ENCODE measurements at places on chromosomes 3 and 15.

DNA sequence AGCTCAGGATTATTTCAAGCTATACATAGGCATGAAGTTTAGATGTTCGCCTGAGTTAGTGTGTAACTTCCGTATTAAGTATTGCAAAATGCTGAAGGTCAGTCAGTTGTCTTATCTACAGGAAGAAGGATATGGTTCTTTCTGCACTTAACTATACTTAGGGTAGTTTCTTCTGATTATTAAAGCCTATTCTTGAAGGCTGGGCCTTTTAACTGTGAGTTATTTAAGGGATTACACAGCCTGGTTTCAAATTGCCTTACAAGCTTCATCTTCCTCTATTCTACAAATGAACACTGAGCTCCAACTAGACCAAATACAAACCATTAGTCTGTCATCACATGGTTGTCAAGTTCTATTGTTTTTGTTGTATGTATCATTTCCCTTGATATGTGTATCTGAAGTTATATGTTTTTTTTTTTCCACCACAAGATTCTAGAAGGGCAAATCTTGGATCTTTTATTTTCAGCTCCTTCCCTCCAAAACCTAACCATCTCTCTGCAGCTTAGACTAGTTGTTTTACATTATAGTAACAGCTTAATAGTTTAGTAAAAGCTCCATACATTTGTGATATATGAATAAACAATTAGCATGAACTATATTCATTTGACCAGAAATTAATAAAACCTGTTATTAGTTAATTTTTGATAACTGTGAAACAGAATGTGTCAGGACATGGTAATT, 272.9 kb upstream of the KCNMB2 start:
- DNase-seq, result peak; percentile 30

GRCh38 chr3:51622413-51622812, 48.6 kb upstream of the TEX264 start:
- DNase-seq, result no peak

DNA sequence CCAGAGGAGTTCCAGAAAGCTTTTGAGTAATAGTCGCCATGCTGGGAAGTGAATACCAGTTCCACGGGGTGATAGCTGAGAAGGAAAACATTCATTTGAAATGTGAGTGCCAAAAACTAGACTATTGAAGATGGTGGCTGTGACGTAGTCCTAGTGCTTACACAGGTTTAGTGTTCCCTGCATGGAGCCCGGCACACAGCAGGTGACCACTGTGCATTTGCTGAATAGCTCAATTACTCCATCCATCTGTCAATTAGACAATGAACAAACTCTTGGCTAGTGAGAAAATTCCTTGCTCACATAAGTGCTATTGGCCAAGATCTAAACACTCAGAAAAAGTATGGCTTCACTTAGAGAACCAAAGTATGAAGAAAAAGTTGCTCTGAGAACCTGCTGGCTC, 448.1 kb upstream of the WNT5A start:
- DNase-seq, result no peak

DNA sequence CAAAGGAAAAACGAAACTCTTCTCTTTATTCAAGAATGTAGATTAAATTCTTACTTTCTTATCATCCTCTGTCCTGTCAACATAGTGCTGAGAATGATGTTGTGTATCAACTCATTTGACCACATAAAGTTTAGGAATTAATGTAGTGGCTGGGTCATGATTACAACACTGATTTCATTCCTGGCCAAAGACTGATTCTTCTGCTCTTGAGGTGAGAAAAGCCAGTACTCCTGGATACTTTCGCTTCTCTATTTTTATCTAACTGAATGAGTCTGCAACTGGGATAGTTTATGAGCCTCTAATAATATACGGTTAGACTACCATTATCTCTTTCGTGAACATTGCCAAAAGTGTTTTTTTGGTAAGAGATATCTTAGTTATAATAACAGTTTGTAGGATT, 173.0 kb downstream of the LPP start:
- DNase-seq, result no peak

- DNase-seq, result no peak
Observed at GRCh38 chr15:73105064-73105463, 52.8 kb downstream of the NEO1 start.

DNA sequence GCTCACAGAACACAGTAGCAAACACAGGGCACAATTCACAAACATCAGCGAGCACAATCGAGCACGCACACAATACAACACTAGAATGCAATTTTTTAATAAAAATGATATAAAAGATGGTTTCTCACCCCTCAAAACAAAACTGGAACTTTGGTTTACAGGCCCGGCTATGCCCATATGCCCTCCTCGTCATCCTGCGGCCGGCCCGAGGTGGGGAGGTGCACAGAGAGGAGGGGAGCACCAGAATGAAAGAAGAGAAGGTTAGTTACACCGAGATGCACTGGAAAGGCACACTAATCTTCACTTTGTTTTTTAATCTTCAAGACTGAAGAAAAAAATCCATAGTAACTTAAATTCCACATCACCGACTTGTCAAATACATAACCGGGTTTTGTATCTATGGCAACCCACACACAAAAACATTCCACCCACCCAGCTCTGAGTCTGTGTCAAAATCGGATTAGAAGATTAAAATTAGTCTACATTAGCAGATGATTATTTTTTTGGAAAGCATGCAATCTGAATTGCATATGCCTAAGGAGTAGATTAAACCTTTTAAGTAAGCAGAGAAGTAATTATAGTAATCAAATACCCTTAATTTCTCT, 196.7 kb upstream of the WNT5A start:
- peak; percentile 40 for DNase-seq

GRCh38 chr3:27324686-27325085, 44.5 kb downstream of the NEK10 start:
- no peak for DNase-seq

- no peak for DNase-seq
Observed at GRCh38 chr3:188218603-188219002, 64.6 kb downstream of the LPP start.

DNA sequence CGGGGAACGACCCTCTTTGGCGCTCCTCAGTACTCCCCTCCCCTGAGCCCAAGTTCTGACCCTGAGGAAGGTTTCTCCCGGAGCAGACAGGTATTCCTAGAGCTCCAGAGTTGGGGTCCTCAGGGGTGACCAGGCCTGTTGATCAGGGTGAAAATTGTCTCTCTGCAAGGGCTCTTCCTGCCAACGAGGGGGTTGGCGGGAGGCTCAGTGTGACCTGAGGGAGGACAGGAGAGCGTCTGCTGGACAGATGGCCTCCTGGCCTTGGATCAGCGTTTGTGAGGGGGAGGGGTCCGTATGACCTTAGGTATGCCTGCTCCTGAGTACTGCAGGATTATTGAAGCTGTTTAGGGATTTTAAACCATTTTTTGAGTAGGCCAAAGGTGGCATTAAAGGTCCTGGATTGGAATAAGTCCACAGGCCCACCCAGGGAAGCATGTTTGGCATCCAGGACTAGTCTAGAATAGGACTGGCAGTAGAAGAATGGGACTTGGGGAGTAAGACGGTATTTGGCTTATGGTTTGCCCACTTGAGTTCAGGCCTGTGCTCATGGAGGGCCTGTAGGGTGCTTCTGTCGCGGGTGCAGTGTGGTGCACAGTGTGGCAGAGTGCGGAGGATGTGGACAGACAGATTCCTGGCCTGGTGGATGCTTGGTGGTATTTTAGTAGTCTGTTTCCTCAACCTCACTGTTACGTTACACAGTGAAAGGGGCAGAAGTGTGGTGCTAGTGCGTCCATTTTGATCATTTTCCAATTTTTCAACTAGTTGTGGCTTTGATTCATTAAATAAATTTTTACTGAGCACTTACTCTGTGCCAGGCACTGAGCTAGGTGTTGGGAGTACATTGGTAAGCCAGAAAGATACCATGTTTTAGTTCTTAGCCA, 959 bp downstream of the ZNF592 start:
- peak; percentile 14 for DNase-seq

DNA sequence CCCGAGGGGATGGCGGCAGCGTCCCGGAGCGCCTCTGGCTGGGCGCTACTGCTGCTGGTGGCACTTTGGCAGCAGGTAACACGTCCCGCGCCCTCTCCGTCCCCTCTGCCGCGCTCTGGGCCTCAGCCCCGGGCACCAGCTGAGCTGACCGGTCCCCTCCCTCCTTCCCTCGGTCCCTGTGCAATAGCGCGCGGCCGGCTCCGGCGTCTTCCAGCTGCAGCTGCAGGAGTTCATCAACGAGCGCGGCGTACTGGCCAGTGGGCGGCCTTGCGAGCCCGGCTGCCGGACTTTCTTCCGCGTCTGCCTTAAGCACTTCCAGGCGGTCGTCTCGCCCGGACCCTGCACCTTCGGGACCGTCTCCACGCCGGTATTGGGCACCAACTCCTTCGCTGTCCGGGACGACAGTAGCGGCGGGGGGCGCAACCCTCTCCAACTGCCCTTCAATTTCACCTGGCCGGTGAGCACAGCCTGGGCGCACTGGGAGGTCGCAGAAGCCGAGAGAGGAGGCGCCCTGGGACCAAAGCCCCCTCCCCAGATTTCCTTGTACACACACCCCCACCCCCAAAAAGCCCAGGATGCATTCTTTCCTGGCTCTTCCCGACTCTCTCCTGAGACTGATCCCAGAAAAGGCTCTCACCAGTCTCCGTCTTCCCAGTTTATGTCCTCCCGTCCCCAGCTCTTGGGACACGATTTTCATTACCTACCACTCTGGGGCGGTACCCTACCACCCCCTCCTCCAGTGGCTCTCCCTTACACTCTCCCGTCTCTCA, 705 bp downstream of the DLL4 start:
- DNase-seq, result no peak

GRCh38 chr3:23904545-23904944, 12.2 kb downstream of the NKIRAS1 start:
- DNase-seq, result no peak

GRCh38 chr3:64675687-64676247, 12.0 kb downstream of the ADAMTS9 start:
- no peak for DNase-seq

- no peak for DNase-seq
Observed at GRCh38 chr3:187949093-187949820, 204.0 kb upstream of the BCL6 start.

DNA sequence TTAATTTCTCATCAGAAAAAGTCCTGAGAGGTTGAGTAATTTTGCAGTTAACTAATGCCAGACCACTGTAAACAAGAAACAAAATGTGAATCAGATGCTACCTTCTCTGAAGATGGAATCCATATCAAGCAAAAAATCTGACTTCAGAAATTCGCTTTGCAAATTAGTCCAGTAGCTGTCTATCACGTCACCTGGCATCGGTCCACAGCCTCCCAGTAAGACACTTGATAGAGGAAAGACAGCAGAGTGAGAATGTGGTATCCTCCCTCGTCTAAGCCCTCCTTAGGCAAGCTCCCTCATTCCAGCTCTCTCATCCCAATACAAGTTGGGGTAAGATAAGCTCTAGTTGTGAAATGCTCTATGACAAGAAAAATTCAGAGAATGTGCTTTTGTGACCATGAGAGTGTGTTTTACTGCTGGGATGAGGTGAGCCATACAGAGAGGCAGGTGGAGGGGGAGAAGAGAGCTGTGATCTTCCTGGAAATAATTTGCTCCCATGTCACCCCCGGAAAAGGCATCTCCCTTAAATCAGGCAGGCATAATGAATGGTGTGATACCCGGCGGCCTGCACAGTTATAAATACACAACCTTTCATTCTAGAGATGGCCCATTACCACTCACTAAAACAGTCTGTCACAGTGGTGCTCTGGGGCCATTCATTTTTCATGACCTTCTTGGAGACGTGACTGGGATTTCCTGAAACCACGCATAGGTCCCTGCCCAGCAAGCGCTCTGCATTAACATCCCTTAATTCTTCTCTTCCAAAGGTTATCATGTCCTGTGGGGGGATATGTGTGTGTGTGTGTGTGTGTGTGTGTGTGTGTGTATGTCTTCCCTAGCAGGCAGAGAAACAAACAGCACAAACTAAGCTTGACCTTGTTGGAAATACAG, 602.0 kb upstream of the KCNMB2 start:
- peak; percentile 98 for DNase-seq

DNA sequence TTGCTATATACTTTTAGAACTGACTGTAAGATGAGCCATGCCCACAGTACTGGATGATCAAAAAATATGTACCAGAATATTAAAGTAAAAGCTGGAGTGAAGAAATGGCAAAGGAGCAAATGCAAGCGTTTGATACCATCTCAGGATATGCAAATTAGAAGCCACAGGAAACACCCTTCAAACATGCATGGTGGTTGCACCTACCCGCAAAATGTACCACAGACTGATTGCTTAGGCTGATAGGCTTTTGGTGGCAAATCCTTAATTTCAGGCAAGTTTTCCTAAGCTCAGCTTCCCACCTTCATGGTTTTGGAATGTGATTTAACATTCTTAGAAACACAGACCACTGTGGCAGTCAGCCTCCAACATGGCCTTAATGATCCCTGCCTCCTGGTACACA, 149.0 kb downstream of the PDZRN3 start:
- no peak for DNase-seq

GRCh38 chr3:186189492-186189891, 80.6 kb upstream of the ETV5 start:
- no peak for DNase-seq

GRCh38 chr3:193614430-193614829, 21.4 kb downstream of the OPA1 start:
- no peak for DNase-seq

DNA sequence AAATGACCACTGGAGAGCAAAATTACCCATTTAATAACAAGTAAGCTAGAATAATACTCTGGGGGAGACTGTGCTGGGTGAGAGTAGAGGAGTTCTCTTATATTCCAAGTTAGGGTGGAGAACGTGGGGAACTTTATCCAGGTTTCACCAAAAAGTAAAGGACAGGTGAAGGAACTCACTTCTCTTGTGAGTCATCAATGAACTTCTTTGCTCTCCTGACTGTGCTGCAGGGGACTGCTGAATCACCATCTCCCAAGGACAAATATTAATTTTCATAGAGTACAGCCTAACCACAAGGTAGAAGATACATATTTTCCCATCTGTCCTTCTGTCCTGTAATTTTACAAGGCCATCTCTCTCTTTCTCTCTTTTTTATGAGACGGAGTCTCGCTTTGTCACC, 8.3 kb upstream of the PDCD6IP start:
- no peak for DNase-seq

DNA sequence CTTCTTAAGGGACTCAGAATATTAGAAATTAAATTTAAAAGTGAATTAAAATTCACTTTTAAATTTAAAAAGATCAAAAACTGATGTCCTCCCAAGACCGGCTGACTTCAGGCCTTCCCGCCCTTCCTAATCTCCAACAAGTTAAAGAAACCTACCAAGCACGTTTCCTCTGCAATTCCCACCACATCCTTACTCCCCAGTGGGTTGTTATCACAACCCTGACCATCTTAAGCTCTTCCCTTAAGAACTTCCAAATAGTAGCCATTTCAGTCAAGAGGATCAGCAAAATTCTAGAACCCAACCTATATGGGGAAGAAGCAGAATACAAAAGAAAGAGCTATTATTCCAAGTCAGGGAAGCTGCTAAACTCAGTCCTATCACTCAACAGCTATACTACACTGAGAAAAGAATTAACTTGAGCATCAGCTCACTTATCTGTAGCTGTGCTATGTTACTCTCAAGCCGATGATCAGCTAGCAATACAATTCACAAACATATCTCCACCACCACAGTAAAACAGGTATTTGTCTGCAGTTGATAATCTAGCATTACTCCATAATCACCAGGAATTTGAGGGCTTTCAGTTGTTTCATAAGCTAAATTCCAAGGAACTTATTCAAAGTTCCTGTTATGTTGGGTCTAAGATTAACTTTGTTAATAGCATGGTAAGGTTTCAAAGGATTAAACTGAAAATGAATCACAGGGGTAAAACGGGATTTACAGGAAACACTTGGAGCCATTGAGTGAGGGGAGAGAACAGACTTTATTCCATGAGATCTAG, 14.3 kb downstream of the ABCC5 start:
- peak; percentile 84 for DNase-seq

All from fibroblast of skin of right biceps (primary cell).